Left kidney (tissue), 8 donors: ENCODE measurements at places on chromosomes 12 and 14. TPM values are rescaled to one million over a fixed set of nuclear protein-coding genes. Genes with fewer than 3 reads are reported as not detected.

DNA sequence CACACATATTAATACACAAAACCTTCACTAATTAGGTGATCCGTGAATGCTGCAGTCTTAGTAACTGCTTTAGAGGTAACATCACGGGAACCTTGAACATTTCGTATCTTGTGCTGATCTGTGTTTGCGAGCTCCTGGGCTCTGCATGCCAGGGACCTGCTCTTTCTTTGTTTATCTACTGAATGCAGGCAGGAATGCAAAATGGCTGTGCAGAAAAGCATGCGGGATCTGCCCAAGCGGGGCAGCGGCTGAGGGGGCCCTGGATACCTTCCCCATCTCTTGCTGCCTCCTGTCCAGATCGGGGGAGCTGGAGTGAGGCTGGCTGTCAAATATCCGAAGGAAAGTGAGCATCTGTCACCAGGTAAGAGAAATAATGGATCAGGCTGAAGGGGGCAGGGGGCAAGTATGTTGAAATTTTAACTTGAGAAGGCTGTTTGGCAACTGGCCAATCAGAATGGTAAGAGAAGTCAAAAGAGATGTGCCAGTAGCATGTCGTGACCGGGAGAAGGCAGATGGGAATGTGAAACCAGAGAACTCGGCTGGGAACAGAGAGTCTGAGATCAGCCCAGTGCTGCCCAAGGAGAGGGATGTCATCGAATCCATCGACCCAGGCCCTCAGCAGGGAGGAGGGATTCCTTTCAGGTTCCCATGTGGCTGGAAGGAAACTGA, 191.4 kb downstream of the TTC7B start:
- no peak for DNase-seq

KRT74 gene
- not detected for polyA plus RNA-seq

TCL1A gene
- polyA plus RNA-seq = 0.68 TPM

CLEC7A gene
- polyA plus RNA-seq = 2.8 TPM

ST8SIA1 gene
- 8.5 TPM for polyA plus RNA-seq
